ENCODE measurements at places on chromosomes 12 and 14. TPM values are rescaled to one million over a fixed set of nuclear protein-coding genes. Genes with fewer than 3 reads are reported as not detected.
A peak's percentile ranks its signal among the peaks of the same experiment; 100 is the strongest.

- no peak for DNase-seq
Observed at GRCh38 chr12:4143896-4144295, 129.7 kb upstream of the CCND2 start.

The LYZ gene
- 180 TPM for total RNA-seq

- no peak for DNase-seq
Observed at GRCh38 chr14:104891121-104891551, 26.1 kb downstream of the CEP170B start.

The KERA gene
- total RNA-seq, result not detected

The CD27 gene
- total RNA-seq, result 1.2 TPM

The DBX2 gene
- total RNA-seq, result 0.19 TPM

The KRT71 gene
- not detected for total RNA-seq

DNA sequence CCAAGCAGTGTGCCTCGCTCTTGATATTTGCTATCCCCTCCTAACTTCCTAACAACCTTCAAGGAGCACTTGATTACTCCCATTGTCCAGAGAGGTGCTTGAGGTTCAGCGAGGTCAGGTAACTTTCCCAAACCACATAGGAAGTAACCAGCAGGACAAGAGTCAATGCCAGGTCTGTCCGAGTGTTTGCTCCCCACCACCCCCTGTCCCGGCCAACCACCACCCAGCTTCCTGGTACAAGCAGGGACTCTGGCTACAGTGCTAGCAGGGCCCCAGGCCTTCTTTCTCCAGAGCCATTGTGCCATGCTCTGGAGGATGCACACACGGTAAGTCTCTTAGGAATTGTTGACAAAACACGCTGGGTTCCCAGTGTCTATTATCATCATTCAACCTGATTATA lies 49.2 kb downstream of the SYNE3 start:
- DNase-seq, result no peak

GRCh38 chr14:56953884-56954283 lies 143.6 kb upstream of the OTX2 start:
- no peak for DNase-seq

- no peak for DNase-seq
Observed at GRCh38 chr12:119594772-119595445, 1.3 kb downstream of the TMEM233 start.

GRCh38 chr12:57127101-57127725 lies 1.1 kb upstream of the LRP1 start:
- peak; percentile 88 for DNase-seq

GRCh38 chr14:75773046-75773445 lies 112.0 kb downstream of the TTLL5 start:
- DNase-seq, result no peak

- no peak for DNase-seq
Observed at GRCh38 chr12:94167756-94168416, 19.5 kb downstream of the PLXNC1 start.

DNA sequence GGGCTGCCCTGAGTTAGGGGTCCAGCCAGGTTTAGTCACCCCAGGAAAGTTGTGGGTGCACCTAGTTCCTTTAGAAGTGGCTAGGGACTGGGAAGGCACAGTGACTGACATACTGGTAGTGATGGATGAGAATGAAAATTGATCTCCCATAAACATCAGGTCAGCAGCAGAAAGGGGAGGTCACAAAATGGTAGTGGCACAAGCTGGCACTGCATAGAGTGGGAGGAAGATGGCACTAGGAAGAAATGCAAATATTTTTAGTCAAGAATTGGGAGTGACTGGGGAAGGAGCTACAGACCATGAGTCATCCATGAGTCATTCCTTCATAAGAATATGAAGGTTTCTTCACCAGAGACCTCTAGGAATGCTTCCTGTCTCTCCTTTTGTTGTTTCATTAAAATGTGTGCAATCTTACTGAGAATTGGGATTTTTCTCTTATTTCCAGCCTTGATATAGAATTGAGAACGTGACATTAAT lies 198.3 kb upstream of the AMIGO2 start:
- no peak for DNase-seq

The TROAP gene
- 4.3 TPM for total RNA-seq

DNA sequence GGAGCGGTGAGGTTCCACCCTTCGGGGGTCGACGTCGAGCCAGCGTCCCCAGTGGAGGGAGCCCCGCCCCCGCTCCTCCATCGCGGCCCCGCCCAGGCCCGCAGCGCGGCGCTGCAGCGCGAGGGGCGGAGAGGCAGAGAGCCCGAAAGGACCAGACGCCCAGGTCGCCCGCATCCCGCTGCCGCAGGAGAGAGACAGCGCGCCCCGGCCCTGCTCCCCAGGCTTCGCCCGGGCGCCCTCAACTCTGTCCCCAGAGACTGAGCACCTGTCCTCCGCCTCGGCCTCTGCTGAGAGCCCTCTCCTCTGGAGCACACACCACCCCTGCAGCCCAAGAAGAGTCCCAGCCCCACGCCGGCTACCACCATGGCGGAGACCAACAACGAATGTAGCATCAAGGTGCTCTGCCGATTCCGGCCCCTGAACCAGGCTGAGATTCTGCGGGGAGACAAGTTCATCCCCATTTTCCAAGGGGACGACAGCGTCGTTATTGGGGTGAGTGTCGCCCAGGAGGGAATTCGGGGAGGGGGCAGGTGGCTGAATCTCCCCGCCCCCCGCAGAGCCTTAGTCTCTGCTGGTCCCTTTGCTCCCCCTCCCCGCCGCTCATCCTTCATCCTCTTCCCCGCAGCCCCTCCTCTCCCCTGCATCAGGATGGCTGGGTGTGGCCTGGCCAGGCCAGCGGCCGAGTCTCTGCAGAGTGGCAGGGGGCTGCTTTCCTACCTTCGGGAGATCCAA lies at the start of gene KIF5A:
Gene KIF5A (plus strand): TSS at position 136 of the 732 bp plus-strand sequence. CDS start 228 bp downstream, at position 364.
- peak; percentile 53 for DNase-seq

Measured in aorta (tissue), 5 donors.